ENCODE measurements at places on chromosomes 6 and 20.

- DNase-seq: no peak
Measured at GRCh38 chr20:23335521-23335920, 15.1 kb upstream of the NXT1 start.

- DNase-seq: no peak
Measured at GRCh38 chr6:4723383-4723782, 52.8 kb upstream of the CDYL start.

GRCh38 chr20:59273739-59274357 is 26.6 kb upstream of the EDN3 start:
- no peak for DNase-seq

DNA sequence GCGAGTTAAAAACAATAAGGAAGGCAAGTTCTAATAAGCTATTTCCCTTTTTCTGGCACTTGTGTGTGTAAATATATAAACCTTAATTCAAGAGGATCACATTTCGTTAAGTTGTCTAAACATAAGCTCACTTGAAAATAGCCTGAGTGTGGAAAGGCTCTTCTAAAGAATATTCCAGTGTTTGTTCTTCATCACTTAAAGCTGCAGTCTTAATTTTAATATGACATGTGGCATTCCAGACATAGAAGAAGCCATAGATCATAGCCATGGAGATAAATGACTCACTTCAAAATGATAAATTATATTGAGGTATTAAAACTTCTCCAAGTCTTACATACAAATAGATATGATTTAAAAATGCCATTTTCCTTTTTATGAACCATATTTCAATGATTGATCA is 42.1 kb downstream of the IYD start:
- no peak for DNase-seq

- no peak for DNase-seq
Measured at GRCh38 chr6:30888816-30889495, 4.6 kb downstream of the DDR1 start.

GRCh38 chr20:32149566-32150170 is 40.2 kb downstream of the TM9SF4 start:
- no peak for DNase-seq

DNA sequence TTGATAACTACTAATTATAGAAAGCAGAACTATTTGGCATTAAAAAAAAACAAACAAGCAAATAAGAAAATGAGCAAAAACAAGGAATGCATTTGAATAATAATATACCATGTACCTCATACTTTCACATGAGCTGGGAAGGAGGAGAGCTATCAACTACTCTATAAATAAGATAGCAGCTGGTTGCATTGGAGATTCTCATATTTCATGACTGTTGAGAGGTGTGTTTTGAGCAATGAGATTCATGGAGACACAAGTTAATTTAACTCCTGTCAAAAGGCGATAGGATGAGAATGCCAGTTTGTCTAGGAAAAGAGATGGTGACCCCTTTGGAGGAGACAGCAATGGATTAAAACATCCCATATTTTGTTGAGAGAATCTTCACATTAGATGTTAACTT is 348.8 kb upstream of the SPTLC3 start:
- DNase-seq: no peak

DNA sequence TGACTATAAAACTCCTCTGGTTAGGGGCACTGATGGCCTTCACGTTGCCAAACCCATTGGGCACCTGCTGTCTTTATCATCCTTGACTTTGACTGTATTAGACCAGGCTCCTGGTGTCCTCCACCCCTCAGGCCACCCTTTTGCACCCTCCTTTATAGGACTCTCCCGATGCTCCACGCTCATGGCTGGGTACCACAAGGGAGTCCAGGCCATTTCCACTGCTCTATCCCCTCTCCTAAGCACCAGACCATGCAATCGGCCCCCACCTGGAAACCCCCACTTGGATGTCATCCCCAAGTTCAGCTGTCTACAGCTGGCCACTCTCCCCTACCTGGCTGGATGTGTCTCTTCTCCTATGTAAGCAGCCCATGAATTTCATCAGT is 115.2 kb downstream of the TOX2 start:
- no peak for DNase-seq

DNA sequence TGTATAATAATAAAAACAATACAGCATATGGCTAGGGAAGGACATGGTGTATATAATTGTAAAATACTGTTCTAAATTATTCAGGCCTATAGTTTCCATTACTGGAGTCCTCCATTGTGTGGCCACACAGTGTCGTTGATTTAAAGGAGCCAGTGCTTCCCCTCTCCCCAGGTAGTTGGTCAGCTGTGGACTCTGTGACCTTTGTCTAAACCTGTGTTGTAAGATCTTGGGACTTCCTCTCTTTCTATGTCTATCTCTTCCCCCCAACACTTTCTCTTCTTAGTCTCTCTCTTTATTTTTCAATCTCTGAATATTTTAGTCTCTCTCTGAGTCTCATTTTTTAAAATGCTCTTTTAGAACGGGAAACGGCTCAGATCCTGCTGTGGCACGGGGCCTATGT is 35.6 kb downstream of the BRPF3 start:
- no peak for DNase-seq

DNA sequence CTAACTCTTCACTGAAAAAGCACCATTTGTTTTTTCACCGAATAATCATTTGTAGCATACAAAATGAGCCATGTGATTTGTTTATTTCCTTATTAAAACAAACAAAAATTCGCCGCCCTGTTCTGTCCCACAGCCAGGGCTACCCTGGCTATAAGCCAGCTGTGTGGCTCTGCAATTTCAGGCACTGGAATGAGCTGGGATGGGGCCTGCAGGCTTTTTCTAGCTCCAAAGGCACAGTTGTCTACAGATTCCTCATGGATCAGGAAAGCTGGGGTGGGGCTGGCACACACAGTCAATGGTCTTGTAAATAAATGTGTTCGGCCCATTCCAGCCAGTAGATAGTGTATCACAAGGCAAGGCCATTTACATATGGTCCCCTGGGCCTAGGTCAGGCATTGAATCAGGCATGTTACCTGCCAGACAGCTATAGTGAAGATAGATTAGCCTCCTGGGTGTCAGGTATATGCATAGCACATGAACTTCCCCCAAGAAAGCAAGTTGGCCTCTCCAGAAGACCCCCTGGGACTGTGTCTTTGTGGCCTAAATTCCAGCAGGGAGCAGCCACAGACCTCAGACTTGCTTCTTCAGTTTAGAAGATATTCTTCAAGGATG is 608.9 kb downstream of the MAFB start:
- no peak for DNase-seq

- no peak for DNase-seq
Measured at GRCh38 chr6:34391786-34392496, 528 bp downstream of the NUDT3 start.

DNA sequence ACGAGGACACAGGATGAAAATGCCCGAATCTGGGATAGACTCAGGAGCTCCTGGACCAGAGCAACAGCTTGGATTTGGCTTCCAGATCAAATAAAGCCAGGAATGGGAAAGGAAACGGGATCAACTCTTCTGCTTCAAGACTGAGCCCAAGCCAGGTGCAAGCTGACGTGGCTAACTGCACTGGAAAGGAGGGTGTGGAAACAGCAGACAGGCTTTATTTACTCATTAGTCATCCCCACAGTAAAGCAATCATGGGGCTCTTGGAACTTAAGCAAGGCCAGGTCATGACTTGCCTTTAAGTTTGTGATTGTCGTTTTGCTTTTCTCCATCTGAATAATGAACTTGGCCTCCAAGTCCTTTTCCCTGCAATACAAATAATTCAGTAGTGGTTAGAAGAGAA is 45.2 kb downstream of the KIF16B start:
- peak; percentile 62 for DNase-seq

DNA sequence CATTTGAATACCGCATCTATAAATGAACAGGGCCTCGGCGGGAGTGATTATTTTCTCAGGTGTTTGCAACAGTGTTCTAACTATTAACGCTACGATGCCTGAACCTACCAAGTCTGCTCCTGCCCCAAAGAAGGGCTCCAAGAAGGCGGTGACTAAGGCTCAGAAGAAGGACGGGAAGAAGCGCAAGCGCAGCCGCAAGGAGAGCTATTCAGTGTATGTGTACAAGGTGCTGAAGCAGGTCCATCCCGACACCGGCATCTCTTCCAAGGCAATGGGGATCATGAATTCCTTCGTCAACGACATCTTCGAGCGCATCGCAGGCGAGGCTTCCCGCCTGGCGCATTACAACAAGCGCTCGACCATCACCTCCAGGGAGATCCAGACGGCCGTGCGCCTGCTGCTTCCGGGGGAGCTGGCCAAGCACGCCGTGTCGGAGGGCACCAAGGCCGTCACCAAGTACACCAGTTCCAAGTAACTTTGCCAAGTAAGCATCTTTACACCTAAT is 70.9 kb downstream of the HFE start:
- DNase-seq: no peak

DNA sequence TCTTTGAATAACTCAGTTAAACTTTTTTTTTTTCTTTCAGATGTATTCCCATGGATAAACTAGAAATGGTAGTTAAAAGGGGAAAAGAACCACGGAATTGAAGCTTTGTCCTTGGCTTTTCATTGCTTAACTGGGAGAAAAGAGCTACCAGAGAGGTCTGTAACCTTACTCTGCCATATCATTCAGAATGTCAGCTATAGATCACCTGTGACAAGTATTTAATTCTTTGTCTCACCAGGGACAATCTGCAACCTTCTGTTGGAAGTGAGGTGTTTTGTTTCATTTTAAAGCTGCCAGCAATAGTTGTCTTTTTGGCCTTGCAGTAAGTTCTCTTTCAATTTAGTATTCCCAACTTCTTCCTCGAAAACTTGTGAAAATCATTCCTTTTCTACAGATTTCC is 618.4 kb downstream of the FRK start:
- DNase-seq: no peak

GRCh38 chr20:7274870-7275269 is 507.4 kb downstream of the BMP2 start:
- DNase-seq: no peak

GRCh38 chr20:49894073-49894470 is 21.3 kb downstream of the SPATA2 start:
- no peak for DNase-seq
